ENCODE measurements at places on chromosomes 1 and 21. TPM values are rescaled to one million over a fixed set of nuclear protein-coding genes. Genes with fewer than 3 reads are reported as not detected.

GRCh38 chr1:200345520-200345919 is 64.3 kb downstream of the ZNF281 start:
- DNase-seq: no peak

GRCh38 chr1:16907870-16908758 is 12.3 kb downstream of the RNU1-2 start:
- no peak for DNase-seq

- peak; percentile 99 for DNase-seq
Observed at GRCh38 chr1:29202584-29203340, 21.1 kb upstream of the SRSF4 start.

- DNase-seq: no peak
Observed at GRCh38 chr1:150841626-150842025, 33.6 kb upstream of the CTSK start.

- DNase-seq: no peak
Observed at GRCh38 chr1:207670192-207670591, 25.3 kb downstream of the CR1L start.

- no peak for DNase-seq
Observed at GRCh38 chr1:243454328-243454997, 198.6 kb downstream of the SDCCAG8 start.

DNA sequence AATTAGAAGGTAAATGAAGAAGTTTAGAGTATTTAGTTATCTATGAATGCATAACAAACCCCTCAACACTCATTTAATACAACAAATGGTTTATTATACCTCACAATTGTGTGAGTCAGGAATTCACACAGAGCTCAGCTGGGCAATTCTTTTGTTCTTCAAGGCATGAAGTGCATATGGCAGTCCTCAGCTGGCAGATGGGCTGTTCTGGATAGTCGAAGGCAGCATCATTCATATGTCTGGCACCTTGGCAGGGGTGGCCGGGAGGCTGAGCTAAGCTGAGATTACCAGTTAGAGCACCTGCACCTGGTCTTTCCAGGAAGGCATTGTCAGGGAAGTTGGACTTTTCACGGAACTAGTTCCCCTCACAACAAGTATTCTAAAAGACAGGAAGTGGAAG is 286.2 kb upstream of the DUSP10 start:
- no peak for DNase-seq

GRCh38 chr1:157830887-157831286 is 10.7 kb downstream of the CD5L start:
- DNase-seq: no peak

- no peak for DNase-seq
Observed at GRCh38 chr1:8226747-8227146, 91.2 kb upstream of the SLC45A1 start.

GRCh38 chr1:36225283-36225899 is 1.1 kb downstream of the THRAP3 start:
- DNase-seq: no peak

GRCh38 chr1:222772996-222773379 is 36.0 kb downstream of the FAM177B start:
- DNase-seq: no peak

DNA sequence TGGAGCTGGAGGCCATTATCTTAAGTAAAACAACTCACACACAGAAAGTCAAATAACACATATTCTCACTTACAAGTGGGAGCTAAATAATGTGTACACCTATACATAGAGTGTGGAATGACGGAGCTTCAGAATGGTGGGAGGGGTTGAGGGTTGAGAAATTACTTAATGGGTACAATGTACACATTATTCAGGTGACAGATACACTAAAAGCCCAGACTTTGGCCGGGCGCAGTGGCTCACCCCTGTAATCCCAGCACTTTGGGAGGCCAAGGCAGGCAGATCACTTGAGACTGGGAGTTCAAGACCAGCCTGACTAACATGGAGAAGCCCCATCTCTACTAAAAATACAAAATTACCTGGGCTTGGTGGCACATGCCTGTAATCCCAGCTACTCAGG is 24.9 kb upstream of the LRIG2 start:
- no peak for DNase-seq

- no peak for DNase-seq
Observed at GRCh38 chr1:44714532-44714931, 16.4 kb downstream of the RNU5D-1 start.

GRCh38 chr21:44911384-44912157 is 9.1 kb downstream of the ITGB2 start:
- peak; percentile 72 for DNase-seq

GRCh38 chr1:240139511-240139910 is 47.8 kb downstream of the FMN2 start:
- no peak for DNase-seq

- no peak for DNase-seq
Observed at GRCh38 chr1:168009322-168009721, 72.5 kb upstream of the MPC2 start.

DNA sequence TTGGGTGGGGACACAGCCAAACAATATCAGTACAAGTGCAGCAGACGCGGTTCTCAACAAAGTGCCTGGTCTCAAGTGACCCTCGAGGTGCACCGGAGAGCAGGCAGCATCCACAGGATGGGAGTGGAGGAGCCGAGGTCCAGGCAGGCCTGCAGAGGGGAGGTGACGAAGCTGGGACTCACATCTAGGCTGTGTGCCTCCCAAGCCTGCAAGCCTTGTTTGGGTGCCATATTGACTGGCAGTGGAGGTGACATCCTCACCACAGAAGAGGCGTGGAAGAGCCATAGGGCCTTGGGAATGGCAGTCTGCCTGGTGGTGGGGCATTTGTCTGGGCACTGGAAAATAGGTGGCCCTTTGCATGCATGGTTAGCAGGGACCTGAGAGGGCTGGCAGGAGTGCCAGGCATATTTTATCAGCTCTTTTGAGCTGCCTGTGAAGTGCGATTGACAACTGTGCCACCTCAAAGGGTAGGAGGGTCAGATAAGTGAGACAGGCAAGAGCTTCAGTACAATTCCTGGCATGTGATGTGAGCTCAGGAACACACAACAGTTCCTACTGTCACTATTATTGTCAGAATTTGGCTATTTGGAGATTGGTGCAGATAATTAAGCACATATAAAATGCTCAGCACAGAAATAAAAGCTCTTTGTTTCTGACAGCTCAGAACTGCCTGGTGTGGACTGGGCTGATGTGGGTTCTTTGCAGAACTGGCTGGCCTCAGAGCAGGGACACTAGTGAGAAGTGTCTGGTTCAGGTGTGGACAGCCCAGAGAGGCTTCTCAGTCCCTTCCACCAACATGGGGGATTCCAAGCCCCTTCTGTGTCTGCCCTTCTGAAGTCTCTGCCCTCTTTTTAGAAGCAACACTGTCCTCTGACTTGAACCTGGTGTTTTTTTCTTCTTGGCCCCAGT is 347.6 kb upstream of the AJAP1 start:
- DNase-seq: no peak

DNA sequence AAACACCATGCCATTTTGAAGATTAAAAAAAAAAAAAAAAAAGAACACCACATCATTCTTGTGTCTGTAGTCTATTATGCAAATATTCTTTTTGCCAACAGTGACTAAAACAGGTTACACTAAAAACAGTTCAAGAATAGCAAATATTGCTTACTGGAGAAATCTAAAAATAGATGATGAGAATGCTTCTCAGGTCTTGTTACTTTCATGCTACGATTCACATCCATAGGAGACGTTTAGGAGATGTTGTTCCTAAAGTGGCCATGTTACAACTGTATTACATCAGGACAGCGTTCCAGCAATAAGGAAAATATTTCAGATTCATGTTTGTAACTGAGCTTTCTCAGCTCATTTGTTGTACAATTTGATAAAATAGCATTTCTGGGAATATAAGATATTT is 32.3 kb downstream of the RAB3GAP2 start:
- no peak for DNase-seq

DNA sequence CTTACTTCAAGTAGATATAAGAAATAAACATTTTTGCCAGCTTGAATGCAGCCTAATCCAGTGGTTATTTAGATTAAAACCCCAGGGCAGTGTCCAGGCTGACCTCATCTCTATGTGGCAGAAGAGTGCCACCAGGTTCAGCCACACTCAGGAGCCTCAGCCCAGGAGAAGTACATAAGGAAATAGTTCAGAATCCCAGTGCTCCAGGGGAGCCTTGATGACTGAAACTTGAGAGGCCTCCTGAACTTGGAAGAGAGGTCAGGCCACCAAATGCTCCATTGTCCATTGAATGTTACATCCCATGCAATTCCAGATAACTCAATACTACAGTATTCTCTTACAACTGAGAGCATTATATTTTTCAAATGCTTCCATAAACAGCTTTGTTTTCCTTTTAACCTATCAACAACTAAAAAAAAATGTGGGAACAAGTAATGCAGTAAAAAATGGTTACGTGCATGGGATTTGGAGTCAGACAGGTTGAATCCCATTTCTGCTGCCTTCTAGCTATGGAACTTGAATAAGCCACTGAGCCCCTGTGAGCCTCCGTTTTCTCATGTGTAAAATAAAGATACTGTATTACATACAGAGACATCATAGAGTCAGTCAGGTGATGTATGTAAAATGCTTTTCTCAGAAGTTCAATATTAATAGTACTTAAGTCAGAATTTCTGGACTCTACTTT is 248.0 kb downstream of the PLPP3 start:
- DNase-seq: no peak

- peak; percentile 57 for DNase-seq
Observed at GRCh38 chr1:206001476-206001888, 1.7 kb downstream of the RAB7B start.

DNA sequence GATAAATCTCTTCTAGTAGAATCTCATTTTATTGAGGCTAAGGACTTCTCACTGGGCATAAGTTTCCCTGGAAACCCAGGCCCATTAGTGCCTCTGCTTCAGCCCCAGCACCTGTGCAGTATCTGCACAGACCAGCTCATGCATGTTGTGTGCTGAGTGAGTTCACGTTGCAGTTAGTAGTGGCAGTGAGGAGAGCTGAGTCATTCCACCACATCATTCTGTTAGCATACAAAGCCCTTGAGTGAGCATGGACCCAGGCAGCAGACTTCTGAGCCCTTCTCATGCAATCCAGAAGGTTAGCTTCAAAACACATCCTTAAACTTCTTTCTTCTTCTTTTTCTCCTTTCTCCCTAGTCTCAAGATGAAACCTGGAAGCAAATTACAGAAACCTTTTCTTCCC is 45.8 kb upstream of the NTPCR start:
- DNase-seq: no peak

- DNase-seq: no peak
Observed at GRCh38 chr1:246329900-246330299, 177.2 kb downstream of the SMYD3 start.

DNA sequence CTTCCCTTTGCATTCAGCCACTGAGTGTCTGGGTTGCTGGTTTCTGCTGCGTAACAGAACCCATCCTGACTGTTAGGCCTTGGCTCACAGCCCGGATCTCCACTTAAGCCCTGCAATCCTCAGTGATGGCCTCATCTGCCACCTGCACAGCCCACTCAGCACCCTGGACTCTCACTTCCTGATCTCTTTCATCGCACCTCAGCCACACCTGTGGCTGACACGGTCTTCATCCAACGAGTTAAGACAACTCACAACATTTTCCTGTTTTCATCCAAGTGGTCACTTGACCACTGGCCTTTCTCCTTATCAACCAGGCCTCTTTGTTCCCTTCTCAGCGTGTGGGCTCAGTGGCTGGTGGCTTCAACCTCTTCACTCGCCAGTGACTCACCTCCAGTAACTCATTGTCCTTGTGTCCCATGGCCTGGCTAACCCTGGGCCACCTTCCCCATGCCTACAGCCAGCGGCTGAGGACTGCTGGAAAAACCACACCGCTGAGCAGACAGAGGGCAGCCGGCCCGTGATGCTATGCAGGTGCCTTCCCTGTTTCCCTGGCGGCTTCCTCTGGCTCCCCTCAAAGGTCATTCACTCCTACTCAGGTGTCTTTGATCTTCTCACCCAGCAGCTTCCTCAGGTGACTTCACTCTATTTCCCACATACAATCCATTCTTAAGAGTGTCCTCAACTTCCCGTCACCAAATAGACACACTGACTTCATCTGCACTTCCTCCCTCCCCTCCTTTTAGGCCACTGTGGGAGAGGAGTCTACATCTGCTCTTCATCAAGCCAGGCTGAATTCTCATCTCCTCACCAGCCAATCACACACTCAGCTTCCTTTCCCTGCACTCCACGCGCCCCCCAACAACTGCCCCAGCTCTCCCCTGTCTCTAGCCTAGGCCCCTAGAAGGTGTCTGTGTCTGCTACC is 19.9 kb upstream of the EDN2 start:
- no peak for DNase-seq

GRCh38 chr1:96346719-96347118 is 374.9 kb upstream of the PTBP2 start:
- peak; percentile 36 for DNase-seq

DNA sequence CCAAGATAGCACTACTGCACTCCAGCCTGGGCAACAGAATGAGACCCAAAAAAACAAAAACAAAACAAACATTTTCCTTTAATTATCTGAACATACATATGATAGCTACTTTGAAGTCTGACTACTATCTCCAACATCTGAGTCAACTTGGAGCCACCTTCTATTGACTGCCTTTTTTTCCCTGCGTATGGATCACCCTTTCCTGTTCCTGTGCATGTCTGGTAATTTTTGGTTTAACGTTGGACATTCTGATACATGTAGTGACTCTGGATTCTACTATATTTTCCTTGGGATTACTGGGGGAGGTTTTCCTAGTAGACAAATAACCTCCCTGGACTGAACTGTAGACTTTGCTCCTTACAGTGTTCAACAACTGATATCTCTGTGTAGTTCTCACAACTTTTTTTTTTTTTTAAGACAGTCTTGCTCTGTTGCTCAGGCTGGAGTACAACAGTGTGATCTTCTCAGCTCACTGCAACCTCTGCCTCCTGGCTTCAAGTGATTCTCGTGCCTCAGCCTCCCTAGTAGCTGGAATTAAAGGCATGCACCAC is 70.3 kb downstream of the KIAA0319L start:
- no peak for DNase-seq

GRCh38 chr1:40313329-40313957 is 3.6 kb downstream of the COL9A2 start:
- no peak for DNase-seq

- DNase-seq: no peak
Observed at GRCh38 chr21:21216047-21216446, 217.8 kb downstream of the NCAM2 start.

- DNase-seq: no peak
Observed at GRCh38 chr1:94855307-94855700, 35.1 kb downstream of the SLC44A3 start.

- DNase-seq: no peak
Observed at GRCh38 chr1:234369784-234370183, 3.5 kb upstream of the COA6 start.

MFSD2A gene
- total RNA-seq: 0.13 TPM

PTGS2 gene
- total RNA-seq: 19.5 TPM

SOD1 gene
- 133 TPM for total RNA-seq

GRIK1 gene
- 0.39 TPM for total RNA-seq

ARHGEF19 gene
- 4.0 TPM for total RNA-seq

MPL gene
- total RNA-seq: 0.13 TPM

SPRR2B gene
- total RNA-seq: not detected

IVL gene
- not detected for total RNA-seq

MAP3K21 gene
- 0.90 TPM for total RNA-seq

ATP6V1G3 gene
- 0.25 TPM for total RNA-seq

KLHL20 gene
- 27.7 TPM for total RNA-seq

TMEM269 gene
- under 0.01 TPM for total RNA-seq

OR10Z1 gene
- total RNA-seq: not detected

SMCP gene
- not detected for total RNA-seq

KRTAP19-3 gene
- not detected for total RNA-seq

RNU1-4 gene
- total RNA-seq: under 0.01 TPM

TAL1 gene
- 77.9 TPM for total RNA-seq

SPATA1 gene
- total RNA-seq: 0.13 TPM

MAP3K7CL gene
- 2.0 TPM for total RNA-seq

UROD gene
- 266 TPM for total RNA-seq

All from dermis microvascular lymphatic vessel endothelial cell (primary cell).